T-helper 17 cell (primary cell): ENCODE measurements at places on chromosomes 13 and 19. TPM values are rescaled to one million over a fixed set of nuclear protein-coding genes. Genes with fewer than 3 reads are reported as not detected.

ZNF44 gene
- 20.7 TPM for total RNA-seq

PRKCG gene
- 1.4 TPM for total RNA-seq

NCCRP1 gene
- total RNA-seq, result not detected

ZNF578 gene
- 0.75 TPM for total RNA-seq

ZNF615 gene
- total RNA-seq, result 12.2 TPM

CASP14 gene
- total RNA-seq, result not detected

CEACAM5 gene
- total RNA-seq, result not detected

LSR gene
- total RNA-seq, result 44.5 TPM

AP1M1 gene
- total RNA-seq, result 91.8 TPM

SIGLEC8 gene
- total RNA-seq, result not detected

STOML3 gene
- not detected for total RNA-seq

DNMT1 gene
- 204 TPM for total RNA-seq

PRR19 gene
- total RNA-seq, result 0.50 TPM

FSD1 gene
- total RNA-seq, result 2.9 TPM

FUZ gene
- total RNA-seq, result 30.7 TPM

ZNF627 gene
- 6.0 TPM for total RNA-seq

CUL4A gene
- 80.2 TPM for total RNA-seq

LRFN3 gene
- 8.7 TPM for total RNA-seq

GPX4 gene
- 184 TPM for total RNA-seq

GJB6 gene
- total RNA-seq, result 3.3 TPM

ZNF222 gene
- total RNA-seq, result 3.0 TPM

SELENOV gene
- not detected for total RNA-seq

SHKBP1 gene
- 124 TPM for total RNA-seq

TMPRSS9 gene
- not detected for total RNA-seq

PPM1N gene
- 3.8 TPM for total RNA-seq

GAMT gene
- 9.0 TPM for total RNA-seq

TMEM238 gene
- 19.5 TPM for total RNA-seq

TTYH1 gene
- total RNA-seq, result not detected

CCDC194 gene
- not detected for total RNA-seq

C19orf44 gene
- total RNA-seq, result 2.1 TPM

PRRG2 gene
- 1.3 TPM for total RNA-seq

CYP4F3 gene
- 0.22 TPM for total RNA-seq

ZNF714 gene
- 12.8 TPM for total RNA-seq

CD22 gene
- 1.3 TPM for total RNA-seq

MAMSTR gene
- total RNA-seq, result 0.60 TPM

ZNF439 gene
- total RNA-seq, result 8.4 TPM

C19orf67 gene
- 0.31 TPM for total RNA-seq

BAX gene
- 104 TPM for total RNA-seq

LYL1 gene
- total RNA-seq, result 6.9 TPM

SGCG gene
- total RNA-seq, result not detected

SLC27A1 gene
- total RNA-seq, result 5.8 TPM

ZNF177 gene
- total RNA-seq, result 0.31 TPM

AMH gene
- total RNA-seq, result 0.50 TPM

MEF2B gene
- 1.3 TPM for total RNA-seq

ZNF681 gene
- 1.9 TPM for total RNA-seq

FGF21 gene
- not detected for total RNA-seq

C19orf85 gene
- total RNA-seq, result not detected

RUBCNL gene
- total RNA-seq, result 0.13 TPM

TM9SF2 gene
- total RNA-seq, result 42.4 TPM

CELF5 gene
- 0.42 TPM for total RNA-seq

BEST2 gene
- not detected for total RNA-seq

F10 gene
- not detected for total RNA-seq

DOCK9 gene
- total RNA-seq, result 119 TPM

CYP2A13 gene
- total RNA-seq, result not detected

ZNF583 gene
- total RNA-seq, result 1.7 TPM

DMPK gene
- total RNA-seq, result 18.7 TPM

ACP4 gene
- total RNA-seq, result not detected

PEG3 gene
- not detected for total RNA-seq

FPR3 gene
- not detected for total RNA-seq

KIR3DL1 gene
- total RNA-seq, result not detected
